ENCODE measurements at places on chromosomes 4 and X.
A peak's percentile ranks its signal among the peaks of the same experiment; 100 is the strongest.

DNA sequence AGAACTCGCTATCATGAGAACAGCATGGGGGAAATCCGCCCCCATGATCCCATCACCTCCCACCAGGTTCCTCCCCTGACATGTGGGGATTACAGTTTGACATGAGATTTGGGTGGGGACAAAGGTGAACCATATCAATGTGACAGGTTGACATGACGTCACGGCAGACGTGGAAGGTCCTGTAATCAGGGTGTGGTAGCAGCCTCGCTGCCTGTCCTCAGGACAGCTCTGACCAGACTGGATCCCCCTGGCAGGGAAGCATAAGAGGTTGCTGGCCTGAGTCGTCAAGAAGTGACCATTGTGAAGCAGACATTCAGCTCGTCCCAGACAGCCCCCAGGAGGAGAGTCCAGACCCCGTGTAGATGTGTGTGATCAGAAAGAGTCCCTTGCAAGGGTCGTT, 104.6 kb downstream of the TNIP2 start:
- no peak for DNase-seq

- DNase-seq, result peak; percentile 2
Observed at GRCh38 chr4:10554694-10555093, 97.5 kb upstream of the ZNF518B start.

- no peak for DNase-seq
Observed at GRCh38 chrX:140711894-140712293, 2.3 kb downstream of the LINC00632 start.

- DNase-seq, result no peak
Observed at GRCh38 chr4:56744030-56744429, 62.9 kb upstream of the HOPX start.

DNA sequence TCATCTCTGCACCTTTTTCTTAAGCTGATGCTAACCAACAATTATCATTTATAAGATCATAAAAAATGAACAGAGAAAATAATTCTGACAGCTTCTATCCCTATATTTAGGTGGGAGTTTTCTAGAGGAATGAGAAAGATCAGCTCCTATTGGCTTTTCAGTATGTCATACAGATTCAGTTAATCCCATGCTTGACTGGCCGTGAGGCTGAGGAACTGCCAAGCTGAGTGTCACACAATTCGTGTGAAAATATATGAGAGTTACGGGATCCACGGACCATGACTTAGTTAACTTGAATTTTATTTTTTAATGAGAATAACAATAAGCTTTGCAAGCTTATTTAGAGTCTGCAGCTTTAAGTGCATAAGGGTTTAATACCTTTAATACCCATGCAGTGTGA, 37.5 kb downstream of the PHEX start:
- DNase-seq, result no peak

DNA sequence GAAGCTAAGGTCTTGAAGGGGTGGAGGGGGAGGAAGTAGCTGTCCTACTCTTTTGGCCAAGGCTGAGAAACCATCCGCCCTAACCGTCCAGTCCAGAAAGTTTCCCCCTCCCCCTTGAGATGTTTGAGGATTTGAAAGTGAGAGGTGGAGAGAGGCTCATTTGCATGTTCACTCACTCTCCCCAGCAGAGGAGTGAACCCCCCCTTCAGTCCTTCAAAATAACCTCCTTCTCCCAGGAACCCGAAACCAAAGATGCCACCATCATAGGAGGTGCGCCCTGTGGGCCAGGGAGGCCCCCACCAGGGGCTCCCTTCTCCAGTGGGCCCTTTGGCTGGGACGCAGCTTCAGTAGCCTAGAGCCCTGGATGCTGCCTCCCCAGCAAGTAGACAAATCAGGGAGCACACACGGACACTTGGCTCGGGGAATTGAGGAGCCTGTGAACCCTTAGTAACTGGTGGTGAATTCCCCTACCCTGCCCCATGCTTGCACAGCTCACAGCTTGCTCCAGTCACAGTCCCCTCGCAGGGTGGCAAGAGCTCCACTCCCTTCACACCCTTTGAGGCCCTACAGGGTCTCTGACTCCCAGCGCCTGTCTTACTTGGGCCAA, 25.6 kb downstream of the ELF4 start:
- no peak for DNase-seq

DNA sequence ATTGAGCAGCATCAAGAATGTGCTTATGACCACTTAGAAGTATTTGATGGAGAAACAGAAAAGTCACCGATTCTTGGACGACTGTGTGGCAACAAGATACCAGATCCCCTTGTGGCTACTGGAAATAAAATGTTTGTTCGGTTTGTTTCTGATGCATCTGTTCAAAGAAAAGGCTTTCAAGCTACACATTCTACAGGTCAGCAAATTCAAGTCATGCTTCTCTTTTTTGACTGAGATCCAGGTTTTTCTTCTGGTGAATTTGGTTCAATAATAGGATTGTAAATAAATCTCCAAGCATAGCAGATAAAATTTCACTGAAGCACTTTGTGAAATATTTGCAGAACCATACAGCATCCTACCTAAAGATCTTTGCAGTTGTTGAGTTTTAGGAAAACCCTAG, 218.1 kb downstream of the TLL1 start:
- no peak for DNase-seq

DNA sequence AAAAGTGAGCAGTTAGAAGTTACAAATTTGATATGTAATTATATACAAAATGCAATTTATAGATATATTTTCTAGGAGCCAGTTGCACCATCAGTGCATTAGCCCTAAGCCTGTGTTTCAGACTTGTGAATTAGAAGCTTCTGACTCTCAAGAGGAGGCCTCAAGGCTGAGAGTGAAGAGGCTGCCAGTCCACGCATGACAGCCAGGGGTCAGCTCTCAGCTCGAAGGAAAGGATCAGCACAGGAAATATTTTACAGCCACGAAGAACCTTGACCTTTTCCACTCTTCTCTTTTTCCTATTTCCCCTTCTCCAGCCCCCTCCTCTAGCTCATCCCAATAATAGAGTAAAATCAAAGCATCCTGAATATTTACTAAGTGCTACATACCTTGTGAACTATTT, 642.4 kb downstream of the TRIML1 start:
- no peak for DNase-seq

GRCh38 chrX:72081605-72082320, 50.0 kb downstream of the RTL5 start:
- no peak for DNase-seq

GRCh38 chr4:36374836-36375511, 93.6 kb downstream of the DTHD1 start:
- DNase-seq, result no peak

DNA sequence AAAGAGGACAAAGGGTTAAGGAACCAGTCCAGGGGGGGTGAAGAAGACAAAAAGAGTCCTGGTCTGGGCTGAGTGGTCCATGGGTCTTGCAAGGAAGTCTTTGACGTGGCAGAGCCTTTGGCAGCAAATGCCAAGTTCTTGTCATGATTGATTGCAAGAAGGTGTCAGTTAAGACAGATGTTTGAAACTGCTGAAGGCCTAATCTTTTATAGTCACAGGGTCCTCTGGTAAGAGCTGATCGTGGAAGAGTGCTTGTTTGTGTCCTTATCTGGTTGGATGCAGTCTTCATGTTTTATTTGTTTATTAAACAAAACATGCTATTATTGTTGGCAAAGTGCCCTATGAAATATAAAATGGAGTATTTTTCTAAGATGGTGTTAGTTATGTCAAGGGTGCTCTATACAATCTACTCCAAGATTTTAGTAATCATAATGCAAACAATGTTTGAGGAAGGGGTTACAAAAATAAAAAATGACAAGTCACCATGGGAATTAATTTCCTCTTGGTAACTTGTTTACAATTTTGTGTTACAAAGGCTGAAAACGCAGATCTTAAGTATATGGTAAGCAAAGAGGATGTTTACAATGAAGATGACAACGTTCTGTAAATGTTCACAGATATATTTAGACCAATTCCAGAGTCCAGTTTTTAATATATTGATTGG, 85.9 kb downstream of the MAGED4 start:
- no peak for DNase-seq

- DNase-seq, result peak; percentile 6
Observed at GRCh38 chr4:104942990-104943743, 203.5 kb upstream of the TET2 start.

Measured in stimulated activated CD8-positive, alpha-beta memory T cell treated with anti-CD3 and anti-CD28 coated beads, Interleukin-7, amount 100 ng/mL, for 4 hours (primary cell).